Non-pigmented ciliary epithelial cell (primary cell): ENCODE measurements at places on chromosomes 12 and 14.
A peak's percentile ranks its signal among the peaks of the same experiment; 100 is the strongest.

GRCh38 chr12:119692410-119692809 is 24.5 kb downstream of the PRKAB1 start:
- DNase-seq, result no peak

DNA sequence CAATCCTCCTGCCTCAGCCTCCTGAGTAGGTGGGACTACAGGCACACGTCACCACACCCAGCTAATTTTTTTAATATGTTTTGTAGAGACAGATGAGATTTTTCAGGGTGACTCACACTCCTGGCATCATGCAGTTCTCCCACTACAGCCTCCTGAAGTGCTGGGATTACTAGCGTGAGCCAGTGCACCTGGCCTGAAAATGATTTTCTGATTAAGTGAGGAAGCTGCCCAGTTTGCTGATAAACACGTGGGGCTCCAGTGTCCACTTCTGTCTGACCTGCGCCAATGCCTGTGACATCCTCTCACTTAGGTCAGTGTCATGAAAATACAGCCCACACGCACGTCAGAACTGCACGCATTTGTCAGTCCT is 37.0 kb upstream of the SFSWAP start:
- no peak for DNase-seq

DNA sequence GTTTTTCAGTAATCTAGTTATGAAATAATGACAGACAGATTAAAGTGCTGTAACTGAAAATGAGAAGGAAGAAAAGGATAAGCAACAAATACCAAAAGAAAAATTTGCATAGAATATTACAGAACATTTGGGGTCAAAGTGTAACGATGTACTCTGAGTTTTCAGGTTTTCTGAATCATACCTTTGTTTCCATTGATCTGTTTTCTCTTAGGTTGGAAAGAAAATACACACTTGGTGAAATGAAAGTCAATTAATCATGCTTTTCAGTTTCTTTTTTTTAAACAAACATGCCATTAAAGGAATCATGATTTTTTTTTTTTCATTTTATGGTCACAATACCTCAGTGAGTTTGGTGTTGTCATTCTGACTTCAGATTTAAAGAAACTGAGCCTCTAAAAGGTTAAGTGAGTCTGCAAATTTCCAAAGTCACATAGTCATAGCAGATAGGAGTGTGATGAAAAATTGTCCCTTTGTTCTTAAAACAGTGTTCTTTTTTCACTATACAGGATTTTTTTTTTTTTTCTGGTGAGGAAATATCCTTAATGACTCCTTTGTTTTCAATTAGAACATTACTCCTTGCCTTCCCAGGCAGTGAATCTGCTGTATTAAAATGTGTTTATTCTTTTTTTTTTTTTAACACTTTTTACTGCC is 35.9 kb upstream of the PZP start:
- no peak for DNase-seq

GRCh38 chr14:65791191-65791981 is 378.9 kb downstream of the FUT8 start:
- DNase-seq, result peak; percentile 40

- no peak for DNase-seq
Observed at GRCh38 chr12:21500786-21501257, 613 bp downstream of the RECQL start.

GRCh38 chr12:15405606-15406005 is 83.3 kb downstream of the PTPRO start:
- no peak for DNase-seq

GRCh38 chr12:39402922-39403321 is 40.0 kb downstream of the KIF21A start:
- DNase-seq, result no peak

DNA sequence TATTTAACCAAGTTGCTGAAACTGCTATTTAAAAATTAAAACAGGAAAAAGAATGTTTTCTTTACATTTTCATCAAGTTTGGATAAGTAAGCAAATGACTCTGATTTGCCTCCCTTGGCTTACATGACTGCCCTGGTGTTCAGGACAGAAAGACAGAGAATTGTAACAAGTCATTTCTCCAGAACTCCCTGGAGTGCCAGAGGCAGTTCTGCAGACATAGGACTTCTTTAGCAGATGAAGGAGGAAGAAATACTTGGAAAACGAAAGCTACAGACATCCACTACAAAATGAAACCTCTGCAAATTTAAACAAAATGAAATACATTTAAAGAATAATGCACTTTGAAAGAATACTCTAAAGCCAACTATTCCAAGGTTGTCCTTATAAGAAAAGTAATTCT is 253.9 kb downstream of the LRFN5 start:
- no peak for DNase-seq

DNA sequence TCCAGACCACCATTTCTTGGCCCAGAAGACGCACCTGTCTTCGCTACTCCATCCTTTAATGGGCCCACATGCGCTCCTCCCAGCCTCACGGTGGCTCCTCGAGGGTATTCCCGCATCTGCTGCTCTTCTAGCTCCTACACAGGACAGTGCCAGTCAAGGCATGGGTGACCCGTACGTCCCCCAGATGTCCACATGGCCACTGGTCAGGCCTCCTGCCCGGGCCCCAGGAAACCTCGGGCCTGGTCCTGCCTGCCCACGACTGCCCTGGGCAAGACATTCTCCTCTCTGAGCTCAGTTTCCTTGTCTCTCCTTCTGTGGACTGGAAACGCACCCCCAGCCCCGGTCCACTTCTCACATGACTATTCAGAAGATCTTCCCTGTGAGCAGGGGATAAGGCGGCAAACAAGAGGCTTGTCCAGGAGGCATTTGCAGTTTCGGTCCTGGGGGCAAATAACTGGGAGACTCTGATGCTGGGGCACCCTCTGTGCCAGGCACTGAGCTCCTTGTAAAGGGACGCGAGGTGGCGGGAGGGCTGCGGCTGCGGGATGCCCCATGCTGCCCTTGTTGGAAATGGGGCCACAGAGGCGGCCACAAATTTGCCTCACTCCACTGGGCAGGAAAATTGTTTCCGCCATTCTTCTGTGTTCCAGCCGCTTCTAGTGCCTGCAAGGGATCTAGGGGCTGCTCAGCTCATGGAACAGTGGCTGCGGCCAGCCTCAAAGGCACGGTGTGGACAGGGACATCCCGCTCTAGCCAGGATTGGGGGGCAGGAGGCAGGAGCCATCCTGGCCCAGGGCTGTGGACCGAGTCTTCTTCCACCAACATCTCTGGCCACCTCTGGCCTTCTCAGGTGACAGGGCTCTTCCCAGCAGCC is 6.8 kb upstream of the BEGAIN start:
- DNase-seq, result no peak

DNA sequence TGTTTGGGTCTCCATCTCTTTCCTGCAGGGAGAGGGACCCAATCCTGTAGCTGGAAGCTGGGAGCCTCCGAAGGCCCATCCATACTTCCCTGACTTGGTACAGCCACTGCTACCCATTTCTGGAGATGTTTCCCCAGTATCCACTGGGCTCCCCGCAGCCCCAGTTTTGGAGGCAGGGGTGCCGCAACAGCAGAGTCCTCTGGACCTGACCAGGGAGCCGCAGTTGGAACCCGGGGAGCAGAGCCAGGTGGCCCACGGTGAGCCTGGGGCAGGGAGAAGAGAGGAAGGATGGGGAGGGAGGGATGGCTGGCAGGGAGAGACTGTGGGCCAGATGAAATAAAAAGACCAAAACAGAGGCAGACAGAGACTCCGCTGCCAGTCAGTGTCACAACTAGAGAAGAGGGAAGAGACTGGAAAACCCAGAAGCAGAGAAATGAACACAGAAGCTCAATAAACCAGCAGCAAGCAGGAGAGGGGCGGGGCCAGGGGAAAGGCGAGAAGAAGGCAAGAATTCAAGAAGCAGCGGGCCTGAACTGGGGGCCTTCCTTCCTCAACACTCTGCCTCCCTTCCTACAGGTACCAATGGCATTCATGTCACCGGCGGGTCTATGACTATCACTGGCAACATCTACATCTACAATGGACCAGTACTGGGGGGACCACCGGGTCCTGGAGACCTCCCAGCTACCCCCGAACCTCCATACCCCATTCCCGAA is 6.3 kb downstream of the LTBR start:
- no peak for DNase-seq

DNA sequence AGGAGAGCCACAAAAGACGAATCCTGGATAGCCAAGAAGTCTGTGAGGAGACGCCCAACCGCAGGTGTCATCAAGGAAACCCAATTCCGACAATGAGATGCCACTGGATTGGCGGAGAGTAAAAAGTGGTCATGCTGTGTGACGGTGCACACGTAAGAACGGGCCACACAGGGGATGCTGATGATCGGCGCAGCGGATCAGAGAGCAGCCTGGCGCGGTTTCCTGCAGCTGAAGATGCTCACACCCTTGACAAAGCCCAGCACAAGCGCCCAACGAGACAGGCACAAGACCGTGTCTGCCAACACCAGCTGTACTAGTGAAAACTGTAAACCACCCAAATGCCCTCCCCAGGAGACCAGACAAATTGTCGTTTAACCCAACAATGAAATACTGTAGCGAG is 55.8 kb downstream of the CCDC85C start:
- no peak for DNase-seq

DNA sequence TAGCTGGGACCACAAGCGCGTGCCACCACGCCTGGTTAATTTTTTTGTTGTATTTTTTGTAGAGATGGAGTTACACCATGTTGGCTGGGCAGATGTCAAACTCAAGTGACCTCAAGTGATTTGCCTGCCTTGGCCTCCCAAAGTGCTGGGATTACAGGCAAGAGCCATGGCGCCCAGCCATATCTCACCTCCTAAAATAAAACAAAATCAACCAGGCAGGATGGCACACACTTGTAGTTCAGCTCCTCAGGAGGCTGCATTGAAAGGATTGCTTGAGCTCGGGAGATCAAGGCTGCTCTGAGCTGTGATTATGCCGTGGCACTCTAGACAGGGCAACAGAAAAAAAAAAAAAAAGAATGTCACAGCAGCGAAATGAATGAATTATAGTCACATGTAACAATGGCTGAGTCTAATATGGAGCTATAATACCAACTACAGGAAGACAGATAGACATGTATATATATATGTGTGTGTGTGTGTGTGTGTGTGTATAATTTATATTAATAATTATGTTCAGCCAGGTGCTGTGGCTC is 19.3 kb upstream of the TMEM120B start:
- DNase-seq, result no peak

GRCh38 chr12:94795044-94795443 is 144.7 kb upstream of the TMCC3 start:
- DNase-seq, result no peak

GRCh38 chr14:30803185-30803584 is 71.2 kb upstream of the COCH start:
- no peak for DNase-seq

GRCh38 chr12:84046859-84047258 is 865.7 kb downstream of the SLC6A15 start:
- no peak for DNase-seq

DNA sequence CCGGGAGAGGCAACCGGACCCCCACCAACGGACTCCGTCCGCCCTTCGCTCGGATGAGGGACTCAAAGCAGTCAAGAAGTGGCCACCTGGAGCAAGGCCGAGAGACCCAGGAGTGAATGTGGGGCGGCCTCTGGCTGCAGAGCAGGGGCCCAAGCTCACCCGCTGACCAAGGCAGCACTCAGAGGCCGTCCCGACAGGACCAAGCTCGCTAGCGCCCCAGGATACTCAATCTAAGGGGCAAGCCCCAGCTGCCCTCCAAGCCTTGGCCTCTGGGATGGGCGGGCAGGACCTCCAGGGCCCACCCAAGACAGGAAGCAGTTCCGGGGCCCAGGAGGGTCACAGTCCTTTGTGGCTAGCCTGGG is 936 bp downstream of the AKT1 start:
- no peak for DNase-seq

- DNase-seq, result no peak
Observed at GRCh38 chr12:88638966-88639760, 58.9 kb upstream of the KITLG start.

DNA sequence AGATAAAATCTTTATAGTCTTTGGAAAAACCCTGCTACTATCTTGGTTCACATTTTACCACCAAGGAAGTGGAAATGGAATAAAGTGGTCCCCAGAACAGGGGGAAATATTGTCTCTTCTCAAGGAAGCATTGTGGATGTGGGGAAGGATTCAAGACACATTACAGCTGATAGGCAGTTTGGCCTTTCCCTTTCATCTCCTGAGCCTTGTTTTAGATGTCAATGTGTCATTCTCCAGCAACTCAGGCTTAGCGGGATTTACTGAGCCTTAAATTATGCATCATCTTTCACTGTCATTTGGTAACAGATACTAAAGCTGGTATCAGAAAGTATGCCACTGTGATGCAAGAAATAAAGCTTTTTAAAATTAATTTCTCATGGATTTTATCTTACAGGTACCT is 136.2 kb downstream of the STXBP6 start:
- DNase-seq, result no peak

- no peak for DNase-seq
Observed at GRCh38 chr12:5097786-5098185, 54.1 kb downstream of the KCNA5 start.

DNA sequence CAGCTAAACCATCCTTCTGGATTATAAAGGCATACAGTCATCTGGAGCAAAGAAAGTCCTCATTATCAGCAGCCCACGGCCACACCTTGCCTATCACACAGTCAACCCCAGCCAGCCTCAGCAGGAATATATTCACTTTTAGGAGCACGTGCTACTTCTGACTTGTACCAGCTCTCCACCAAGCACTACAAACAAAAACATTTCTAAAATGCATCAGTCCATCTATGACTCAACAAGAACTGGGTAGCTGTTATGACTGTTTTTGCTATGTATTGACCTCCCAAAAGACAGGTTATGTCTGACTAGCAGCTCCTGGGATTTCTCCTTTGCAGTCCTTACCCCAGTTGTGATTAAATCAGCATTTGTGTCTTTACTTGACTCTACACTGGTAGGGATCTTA is 31.2 kb downstream of the NUAK1 start:
- no peak for DNase-seq

DNA sequence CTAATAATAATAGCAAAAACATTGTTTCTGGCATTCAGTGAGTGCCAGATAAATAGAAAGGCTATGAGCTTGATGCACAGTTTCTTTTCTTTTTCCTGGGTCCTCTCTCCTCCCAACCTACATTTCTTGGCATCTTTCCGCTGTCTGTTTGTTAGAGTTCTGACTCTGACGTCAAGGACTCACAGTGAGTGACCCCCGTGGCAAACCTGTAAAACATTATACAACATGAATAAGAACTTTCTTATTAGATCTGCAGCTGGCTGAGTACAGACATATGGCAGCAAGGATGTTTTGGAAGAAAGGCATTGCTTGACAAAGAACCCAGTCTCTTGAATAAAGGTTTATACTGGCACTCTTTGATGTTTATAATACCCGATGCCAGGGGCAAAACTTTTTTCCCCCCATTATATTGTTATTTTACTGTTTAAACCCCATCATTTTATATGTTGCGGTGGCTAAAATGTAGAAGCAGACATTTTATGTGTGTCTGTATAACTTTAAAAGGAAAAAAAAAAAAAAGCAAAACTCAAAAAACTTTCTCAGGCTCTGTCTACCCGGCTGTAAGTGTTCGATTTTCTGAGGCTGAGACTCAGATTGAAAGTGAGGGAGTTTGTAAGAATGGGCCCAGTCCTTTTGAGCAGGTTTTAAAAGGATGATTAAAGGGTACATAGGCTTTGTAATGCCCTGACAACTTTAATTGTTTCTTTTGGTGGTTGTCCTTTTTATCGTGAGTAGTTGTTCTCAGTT is 159.3 kb downstream of the PDE3A start:
- no peak for DNase-seq
